ENCODE measurements at places on chromosomes 2 and 18.

- no peak for DNase-seq
Measured at GRCh38 chr2:3566806-3567205, 8.3 kb upstream of the RPS7 start.

DNA sequence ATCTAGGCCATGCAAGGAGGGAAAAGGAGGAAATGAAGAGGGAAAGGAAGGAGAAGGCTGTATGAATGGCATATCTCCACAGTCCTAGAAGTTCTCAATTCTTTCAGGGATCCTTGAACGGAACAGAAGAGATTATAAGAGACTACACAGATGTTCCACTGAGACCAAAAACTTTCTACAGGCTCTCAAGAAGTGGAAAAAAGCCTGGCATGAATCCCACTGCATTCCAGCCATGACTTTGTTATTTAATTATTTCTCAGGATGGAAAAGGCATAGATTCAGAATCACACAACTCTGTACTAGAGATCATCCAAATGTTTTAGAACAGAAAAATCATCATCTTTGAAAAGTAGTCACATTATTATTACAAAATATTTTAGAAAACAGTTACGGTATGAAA, 131.7 kb upstream of the CDH20 start:
- DNase-seq: no peak

GRCh38 chr2:125424266-125424785, 1231.6 kb upstream of the GYPC start:
- no peak for DNase-seq

- no peak for DNase-seq
Measured at GRCh38 chr18:50653402-50654093, 93.7 kb downstream of the MAPK4 start.

- no peak for DNase-seq
Measured at GRCh38 chr2:16211341-16211740, 271.0 kb downstream of the MYCN start.

DNA sequence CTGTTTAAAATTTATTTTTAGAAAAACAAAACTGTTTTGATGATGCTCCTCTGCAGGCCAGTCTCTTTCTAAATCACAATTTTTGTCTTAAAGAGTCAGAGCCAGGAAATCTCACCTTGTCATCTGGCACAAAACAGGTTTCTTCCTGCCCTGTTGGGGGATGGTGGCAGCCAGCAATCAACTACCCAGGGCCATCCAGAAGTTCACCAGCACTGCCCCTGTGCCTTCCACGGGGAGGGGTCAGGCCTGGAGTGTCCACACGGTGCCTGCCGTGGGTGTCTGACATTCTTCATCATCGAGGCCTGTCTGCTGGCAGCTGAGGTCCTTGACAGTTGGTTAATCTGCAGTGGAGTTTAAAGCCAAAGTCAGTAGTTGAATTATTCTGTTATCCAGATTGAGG, 40.0 kb upstream of the BMP10 start:
- peak; percentile 6 for DNase-seq

GRCh38 chr2:24559473-24560113, 68.5 kb downstream of the NCOA1 start:
- no peak for DNase-seq

DNA sequence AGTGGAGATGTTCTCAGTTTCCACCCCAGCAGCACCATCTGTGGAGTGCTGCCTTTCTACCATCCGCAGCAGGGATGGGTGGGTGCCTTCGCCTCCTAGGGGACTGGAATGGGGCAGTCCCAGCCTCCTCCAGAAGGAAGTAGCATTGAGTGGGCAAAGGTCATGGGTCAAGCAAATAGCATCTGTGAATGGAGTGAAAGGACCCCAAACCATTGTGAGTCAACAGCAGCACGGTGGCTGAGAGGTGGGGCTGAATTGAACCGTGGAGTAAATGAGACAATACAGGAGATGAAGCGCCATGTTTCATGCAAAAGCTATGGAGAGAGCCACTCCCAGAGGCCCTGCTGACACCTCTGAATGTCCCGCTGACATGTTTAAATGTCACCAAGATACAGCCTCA, 9.7 kb downstream of the GPR55 start:
- no peak for DNase-seq
